ENCODE measurements at places on chromosomes 13 and 19.
A peak's percentile ranks its signal among the peaks of the same experiment; 100 is the strongest.

DNA sequence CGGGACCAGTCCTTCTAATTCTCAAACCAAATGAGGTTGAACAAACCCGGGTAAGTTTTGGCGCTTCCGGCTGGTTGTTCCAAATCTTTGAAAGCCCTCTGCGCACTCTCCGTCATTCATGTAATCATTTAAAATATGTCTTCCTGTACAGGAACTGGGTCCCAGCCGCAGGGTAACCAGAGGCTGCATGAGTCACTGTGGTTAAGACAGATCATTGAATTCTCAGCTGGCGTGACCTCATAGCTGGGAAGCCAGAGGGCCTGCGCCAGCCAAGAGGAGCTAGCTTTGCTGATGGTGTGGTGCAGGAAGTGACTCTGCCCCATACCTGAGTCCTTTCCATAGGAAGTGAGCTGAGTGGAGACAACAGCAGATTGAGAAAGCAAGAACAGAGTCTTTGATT lies 135.2 kb downstream of the TSHZ3 start:
- peak overlapping the region; percentile 90 for H3K27ac ChIP-seq
- no peaks in the 10 kb centered on the region for H3K36me3 ChIP-seq

GRCh38 chr19:13906521-13906904 lies 512 bp downstream of the CC2D1A start:
- peak overlapping the region; percentile 69 for H3K4me3 ChIP-seq
- H3K27me3 ChIP-seq: no peaks in the 10 kb centered on the region
- DNase-seq: no peak
- no peaks in the 10 kb centered on the region for H3K36me3 ChIP-seq

- no peaks in the 10 kb centered on the region for H3K27me3 ChIP-seq
- no peaks in the 10 kb centered on the region for H3K4me1 ChIP-seq
- no peaks in the 10 kb centered on the region for H3K36me3 ChIP-seq
- no peak overlapping the region for H3K27ac ChIP-seq
- peak; percentile 3 for DNase-seq
- H3K4me3 ChIP-seq: no peak overlapping the region
Measured at GRCh38 chr13:96652506-96652905, 341.8 kb downstream of the OXGR1 start.

- peak; percentile 20 for DNase-seq
- no peaks in the 10 kb centered on the region for H3K4me1 ChIP-seq
- H3K27ac ChIP-seq: no peak overlapping the region
- no peaks in the 10 kb centered on the region for H3K36me3 ChIP-seq
- H3K4me3 ChIP-seq: no peak overlapping the region
Measured at GRCh38 chr19:41641879-41642485, 15.1 kb upstream of the CEACAM4 start.

GRCh38 chr13:64723724-64724123 lies 2506.4 kb downstream of the PCDH9 start:
- no peak overlapping the region for H3K27ac ChIP-seq
- no peaks in the 10 kb centered on the region for H3K27me3 ChIP-seq
- no peaks in the 10 kb centered on the region for H3K4me1 ChIP-seq

- H3K27me3 ChIP-seq: no peaks in the 10 kb centered on the region
- peak; percentile 88 for DNase-seq
- no peaks in the 10 kb centered on the region for H3K36me3 ChIP-seq
- no peaks in the 10 kb centered on the region for H3K4me1 ChIP-seq
Measured at GRCh38 chr13:43686557-43686956, 100.2 kb downstream of the ENOX1 start.

DNA sequence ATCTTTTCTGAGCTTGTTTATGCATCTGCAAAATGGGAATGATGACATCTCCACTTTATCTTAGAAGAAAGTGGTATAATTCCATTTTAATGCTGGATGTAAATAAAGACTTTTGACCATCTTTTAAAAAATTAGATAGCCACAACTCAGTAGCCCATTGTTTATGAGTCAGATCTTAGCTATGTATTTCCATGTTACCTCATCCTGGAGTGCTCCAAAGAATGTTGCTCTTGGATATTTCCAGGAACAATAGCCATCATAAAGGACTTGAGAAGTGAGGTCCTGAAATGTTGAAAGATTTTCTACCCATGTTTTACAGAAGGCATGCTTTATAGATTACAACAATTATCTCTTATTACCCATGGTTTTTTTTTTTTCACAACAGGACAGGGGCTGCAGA lies 229.3 kb upstream of the EDNRB start:
- no peaks in the 10 kb centered on the region for H3K36me3 ChIP-seq
- no peak overlapping the region for H3K4me3 ChIP-seq
- H3K27me3 ChIP-seq: no peaks in the 10 kb centered on the region
- peak; percentile 92 for DNase-seq
- no peaks in the 10 kb centered on the region for H3K4me1 ChIP-seq
- H3K27ac ChIP-seq: no peak overlapping the region

- peak; percentile 6 for DNase-seq
- no peaks in the 10 kb centered on the region for H3K4me1 ChIP-seq
- no peaks in the 10 kb centered on the region for H3K36me3 ChIP-seq
- no peaks in the 10 kb centered on the region for H3K27me3 ChIP-seq
Measured at GRCh38 chr13:30529085-30529834, 63.5 kb upstream of the HMGB1 start.

DNA sequence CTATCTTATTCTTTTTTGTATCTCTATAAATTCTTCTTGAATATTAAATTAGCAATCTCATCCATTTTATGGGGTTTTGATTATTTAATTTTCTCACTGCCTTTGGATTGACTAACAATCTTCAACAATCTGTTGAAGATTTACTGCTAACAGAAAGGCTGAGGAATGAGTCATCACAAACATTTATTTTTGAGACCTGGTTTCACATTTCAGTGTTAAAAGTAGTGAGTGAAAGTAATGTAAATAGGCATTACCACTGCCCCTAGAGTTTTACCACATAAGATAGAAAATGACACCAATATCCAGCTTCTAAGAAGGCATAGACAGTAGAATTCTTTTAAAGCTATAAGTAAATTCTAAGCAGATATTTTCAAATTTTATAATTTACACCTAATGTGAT lies 472.8 kb downstream of the OLFM4 start:
- no peaks in the 10 kb centered on the region for H3K4me1 ChIP-seq
- H3K36me3 ChIP-seq: no peaks in the 10 kb centered on the region
- no peak overlapping the region for H3K4me3 ChIP-seq
- no peaks in the 10 kb centered on the region for H3K27me3 ChIP-seq
- no peak overlapping the region for H3K27ac ChIP-seq

- no peaks in the 10 kb centered on the region for H3K27me3 ChIP-seq
- H3K36me3 ChIP-seq: no peaks in the 10 kb centered on the region
- no peaks in the 10 kb centered on the region for H3K4me1 ChIP-seq
- no peak overlapping the region for H3K27ac ChIP-seq
- no peak overlapping the region for H3K4me3 ChIP-seq
- peak; percentile 43 for DNase-seq
Measured at GRCh38 chr13:93689333-93689732, 462.7 kb downstream of the GPC6 start.

GRCh38 chr13:99737481-99738245 lies 233.9 kb downstream of the ZIC5 start:
- H3K27me3 ChIP-seq: no peaks in the 10 kb centered on the region
- H3K4me3 ChIP-seq: no peak overlapping the region
- H3K4me1 ChIP-seq: no peaks in the 10 kb centered on the region

GRCh38 chr19:43760941-43761340 lies 6.2 kb upstream of the SMG9 start:
- no peak overlapping the region for H3K27ac ChIP-seq
- H3K4me1 ChIP-seq: peaks cover 34% of the 10 kb centered on the region
- H3K4me3 ChIP-seq: no peak overlapping the region
- no peaks in the 10 kb centered on the region for H3K36me3 ChIP-seq
- DNase-seq: no peak

DNA sequence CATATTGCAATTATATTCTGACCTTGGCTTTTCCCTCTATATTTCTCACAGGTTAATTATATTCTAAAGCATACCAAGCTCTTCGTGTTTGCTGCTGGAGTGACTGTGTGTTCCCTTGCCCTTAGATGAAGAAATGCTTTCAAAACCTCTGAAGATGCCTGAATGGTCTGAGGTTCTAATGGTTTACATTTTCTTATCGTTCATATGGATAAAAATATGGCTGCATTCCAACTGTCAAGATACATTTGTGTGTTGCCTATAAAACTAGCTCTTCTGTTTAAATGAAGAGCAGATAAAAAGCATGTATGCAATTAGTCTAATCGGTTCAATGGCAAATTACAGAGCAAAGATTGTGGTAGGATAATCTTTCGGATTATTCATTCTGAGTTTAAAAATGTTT lies 68.4 kb upstream of the ANKRD10 start:
- peak; percentile 37 for DNase-seq
- no peak overlapping the region for H3K27ac ChIP-seq
- H3K4me3 ChIP-seq: no peak overlapping the region
- H3K4me1 ChIP-seq: no peaks in the 10 kb centered on the region
- no peaks in the 10 kb centered on the region for H3K27me3 ChIP-seq
- H3K36me3 ChIP-seq: no peaks in the 10 kb centered on the region

GRCh38 chr19:15583346-15583745 lies 31.7 kb upstream of the CYP4F8 start:
- H3K36me3 ChIP-seq: no peaks in the 10 kb centered on the region
- no peak for DNase-seq
- H3K4me1 ChIP-seq: no peaks in the 10 kb centered on the region
- no peak overlapping the region for H3K4me3 ChIP-seq
- no peaks in the 10 kb centered on the region for H3K27me3 ChIP-seq
- H3K27ac ChIP-seq: no peak overlapping the region

DNA sequence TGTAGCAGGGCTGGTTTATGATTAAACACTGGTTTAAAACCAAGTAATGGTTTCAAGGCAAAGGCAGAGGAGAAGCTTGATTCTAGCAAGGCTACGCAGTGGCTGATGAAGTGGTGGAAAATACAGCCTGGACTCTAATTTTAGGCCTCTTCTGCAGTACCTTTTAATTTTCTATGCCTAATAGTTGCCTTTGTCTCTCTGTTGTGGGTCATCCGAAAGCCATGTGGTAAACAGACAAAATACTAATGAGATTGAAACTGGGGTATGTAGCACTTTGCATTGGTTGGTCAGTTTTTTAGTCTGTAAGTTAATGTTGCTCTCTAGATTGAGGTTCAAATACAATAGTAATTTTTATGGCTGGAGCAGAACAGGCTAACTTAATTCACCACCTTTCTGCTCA lies 3.3 kb downstream of the LMO7 start:
- peaks cover 6% of the 10 kb centered on the region for H3K4me1 ChIP-seq
- no peak overlapping the region for H3K27ac ChIP-seq
- peaks cover 2% of the 10 kb centered on the region for H3K36me3 ChIP-seq
- no peak for DNase-seq
- H3K4me3 ChIP-seq: no peak overlapping the region

- no peak overlapping the region for H3K27ac ChIP-seq
- no peaks in the 10 kb centered on the region for H3K4me1 ChIP-seq
- DNase-seq: no peak
- H3K4me3 ChIP-seq: no peak overlapping the region
Measured at GRCh38 chr13:38980750-38981078, 9.9 kb downstream of the STOML3 start.

DNA sequence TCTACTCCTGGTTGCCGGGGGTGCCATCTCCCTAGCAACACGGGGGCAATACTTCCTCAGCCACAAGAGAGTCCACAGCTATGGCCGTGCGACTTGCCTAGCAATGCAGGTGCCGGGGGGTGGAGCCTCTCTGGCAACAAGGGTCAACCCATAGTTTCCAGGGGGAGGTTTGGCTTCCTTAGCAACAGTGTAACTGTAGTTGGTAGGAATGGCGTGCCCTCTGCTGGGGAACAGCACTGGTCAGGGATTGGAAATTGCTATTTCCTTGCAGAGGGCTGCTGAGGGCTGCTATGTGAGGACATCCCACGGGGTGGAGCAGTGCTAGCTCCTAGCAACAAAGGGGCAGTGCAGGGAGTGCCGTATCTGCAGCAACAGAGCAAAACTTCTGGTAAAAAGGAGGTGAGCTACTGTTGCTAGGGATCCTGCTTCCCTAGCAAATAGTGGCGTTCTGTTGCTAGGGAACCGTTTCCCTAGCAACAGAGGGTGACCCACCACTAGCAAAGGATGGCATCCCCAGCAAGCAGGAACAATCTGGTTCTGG lies 7.0 kb upstream of the TMC4 start:
- H3K27me3 ChIP-seq: no peaks in the 10 kb centered on the region
- H3K27ac ChIP-seq: peak overlapping the region; percentile 50
- peaks cover 11% of the 10 kb centered on the region for H3K36me3 ChIP-seq
- no peaks in the 10 kb centered on the region for H3K4me1 ChIP-seq
- H3K4me3 ChIP-seq: no peak overlapping the region

DNA sequence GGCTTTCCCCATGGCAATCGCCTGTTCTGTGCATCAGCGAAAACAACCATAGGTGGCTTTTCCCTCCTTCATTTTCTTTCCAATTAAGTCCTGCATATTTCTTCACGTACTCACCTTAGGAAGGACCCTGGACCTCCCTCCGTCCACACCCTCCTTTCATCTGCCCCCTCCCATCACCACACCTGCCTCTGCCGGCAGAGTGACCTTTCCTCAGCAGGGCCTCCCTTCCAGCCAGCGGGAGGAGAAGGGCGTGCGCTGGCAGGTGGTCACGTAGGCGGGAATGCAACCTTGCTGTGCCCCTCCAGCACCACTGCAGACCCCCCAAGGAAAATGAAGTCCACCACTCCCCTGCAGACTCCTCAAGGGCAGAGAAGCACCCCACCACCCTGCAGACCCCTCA lies 61.1 kb downstream of the GSX1 start:
- DNase-seq: no peak
- H3K27me3 ChIP-seq: no peaks in the 10 kb centered on the region
- H3K4me3 ChIP-seq: no peak overlapping the region
- no peak overlapping the region for H3K27ac ChIP-seq
- H3K4me1 ChIP-seq: no peaks in the 10 kb centered on the region

DNA sequence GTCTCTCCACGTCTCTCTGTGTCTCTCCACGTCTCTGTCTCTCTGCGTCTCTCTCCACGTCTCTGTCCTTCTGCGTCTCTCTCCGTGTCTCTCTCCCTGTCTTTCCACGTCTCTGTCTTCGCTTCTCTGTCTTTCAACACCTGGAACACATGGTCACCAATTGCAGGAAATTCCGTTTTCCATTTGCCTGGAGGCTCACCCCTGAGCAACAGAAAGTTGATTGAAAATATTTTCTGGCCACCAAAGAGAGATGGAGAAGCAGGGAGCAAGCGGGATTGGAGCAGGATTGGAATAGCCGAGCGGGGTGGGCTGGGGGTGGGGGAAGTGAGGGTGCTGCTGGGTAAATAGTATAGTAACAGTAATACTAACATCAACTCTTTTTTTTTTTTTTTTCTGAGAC lies 1.7 kb downstream of the KANK2 start:
- H3K27me3 ChIP-seq: no peaks in the 10 kb centered on the region
- H3K27ac ChIP-seq: peak overlapping the region; percentile 61
- peaks cover 20% of the 10 kb centered on the region for H3K4me1 ChIP-seq
- H3K36me3 ChIP-seq: peaks cover 24% of the 10 kb centered on the region
- H3K4me3 ChIP-seq: peak overlapping the region; percentile 94

DNA sequence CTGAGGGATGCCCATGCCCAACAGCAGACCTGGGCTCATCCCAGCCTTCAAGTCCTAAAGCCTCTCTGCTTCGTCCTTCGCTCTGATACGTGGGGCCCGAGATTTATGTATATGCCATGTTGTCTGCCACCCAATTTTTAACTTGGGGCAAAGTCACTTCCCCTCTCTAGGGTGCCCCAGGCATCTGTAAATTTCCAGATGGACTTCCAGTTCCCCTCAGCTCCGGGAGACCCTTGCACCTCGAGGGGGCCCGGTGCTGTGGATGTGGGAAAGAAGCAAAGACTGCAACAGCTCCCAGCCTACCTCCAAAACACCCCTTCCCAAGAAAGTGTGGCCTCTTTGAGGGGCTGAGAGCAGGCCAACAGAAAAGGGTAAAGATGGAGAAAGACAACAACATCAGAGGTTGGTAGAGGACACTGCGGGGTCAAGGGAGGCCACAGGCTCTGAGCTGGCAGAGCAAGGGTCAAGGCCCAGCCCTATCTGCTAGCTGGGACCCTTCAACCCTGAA lies 97.4 kb downstream of the STK24 start:
- H3K4me1 ChIP-seq: peaks cover 34% of the 10 kb centered on the region
- no peaks in the 10 kb centered on the region for H3K27me3 ChIP-seq
- no peak for DNase-seq
- no peak overlapping the region for H3K4me3 ChIP-seq

Measured in fibroblast of lung (primary cell).